HL-60 (cell line): ENCODE measurements at places on chromosomes 13 and 19.
A peak's percentile ranks its signal among the peaks of the same experiment; 100 is the strongest.

DNA sequence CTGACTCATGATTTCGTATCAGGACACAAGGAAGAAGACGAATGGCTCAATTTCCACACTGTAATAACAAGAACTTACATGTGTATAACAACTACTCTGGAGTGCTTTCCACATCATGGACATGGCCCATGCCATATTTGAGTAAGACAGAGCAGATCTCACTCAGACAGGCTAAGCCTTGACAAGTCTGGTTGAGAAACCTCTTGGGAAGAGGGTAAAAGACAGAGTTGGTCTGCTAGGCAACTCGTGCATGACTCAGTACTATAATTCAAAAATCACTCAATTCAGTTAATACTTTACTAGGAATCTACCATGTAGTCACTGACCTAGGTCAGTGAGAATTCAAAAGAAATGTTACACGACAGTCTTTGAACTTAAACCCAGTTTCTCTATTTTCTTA, 5.7 kb upstream of the THSD1 start:
- no peak for DNase-seq

DNA sequence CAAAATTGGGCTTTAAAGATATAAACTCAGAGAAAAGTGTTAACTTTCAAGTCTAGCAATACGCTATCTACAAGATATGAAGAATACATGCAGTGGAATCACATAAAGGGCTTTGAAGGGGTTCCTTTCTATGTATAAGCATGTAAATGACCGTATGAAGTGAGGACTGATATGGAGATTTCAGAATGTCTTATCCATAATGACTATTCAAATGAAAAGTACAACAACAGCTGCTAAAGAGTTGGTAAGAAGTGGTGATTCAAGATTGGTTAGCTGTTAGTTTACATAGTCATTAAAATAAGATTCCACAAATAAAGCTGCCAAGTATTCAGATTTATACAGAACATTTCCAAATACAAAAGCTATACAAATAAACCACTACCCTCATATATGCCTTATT, 153.4 kb upstream of the STARD13 start:
- no peak for DNase-seq

GRCh38 chr13:21879263-21879914, 208.5 kb downstream of the FGF9 start:
- DNase-seq: no peak

- peak; percentile 64 for DNase-seq
Measured at GRCh38 chr19:1271528-1272422, 2.6 kb downstream of the CIRBP start.

- DNase-seq: no peak
Measured at GRCh38 chr13:109773276-109773675, 13.1 kb downstream of the IRS2 start.

DNA sequence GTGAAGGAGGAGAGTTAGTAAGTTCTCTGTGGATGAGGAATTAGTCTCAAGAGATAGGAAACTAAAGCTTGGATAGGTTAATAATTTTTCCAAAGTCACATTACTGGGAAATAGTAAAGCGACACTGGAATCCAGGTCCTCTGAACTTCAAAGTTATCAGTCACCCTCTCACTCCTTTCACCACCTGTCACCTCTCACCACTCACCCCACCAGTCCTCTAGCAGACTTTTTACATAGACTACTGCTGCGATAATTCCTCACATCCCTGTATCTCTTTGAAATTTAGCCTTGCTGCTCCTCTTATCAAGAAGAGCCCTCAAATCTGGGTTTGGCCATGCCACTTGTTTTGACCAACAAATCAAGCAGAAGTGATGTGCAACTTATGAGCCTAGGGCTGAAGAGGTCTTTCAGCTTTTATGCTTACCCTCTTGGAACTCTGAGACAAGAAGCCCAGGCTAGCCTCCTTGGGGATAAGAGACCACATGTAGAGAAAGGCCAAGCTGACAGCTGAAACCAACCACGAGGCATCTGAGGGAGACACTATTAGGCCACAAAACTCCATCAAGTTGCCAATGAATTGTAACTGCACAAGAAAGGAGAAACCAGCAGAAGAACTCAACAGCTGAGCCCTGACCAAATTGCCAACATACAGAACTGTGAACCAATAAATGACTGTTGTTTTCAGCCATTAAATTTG, 41.2 kb downstream of the STARD13 start:
- DNase-seq: no peak

DNA sequence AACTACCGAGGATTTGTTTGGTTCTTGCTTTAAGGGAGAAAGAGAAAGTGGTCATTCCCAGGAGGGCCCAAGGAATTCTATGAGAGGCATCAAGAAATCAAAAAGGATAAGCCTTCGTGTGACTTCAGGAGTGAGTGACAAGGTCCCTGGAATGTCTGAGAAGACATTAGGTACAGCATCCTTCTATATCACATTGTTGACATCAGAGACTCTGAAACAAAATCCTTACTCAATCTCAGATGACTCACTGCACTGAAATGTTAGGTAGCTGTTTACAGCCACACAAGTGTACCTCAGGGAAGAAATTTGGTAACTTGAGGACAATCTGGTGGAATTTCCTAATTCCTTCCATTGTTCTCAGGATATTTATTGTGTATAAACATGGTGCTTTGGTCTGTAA, 7.9 kb upstream of the LGALS14 start:
- no peak for DNase-seq

DNA sequence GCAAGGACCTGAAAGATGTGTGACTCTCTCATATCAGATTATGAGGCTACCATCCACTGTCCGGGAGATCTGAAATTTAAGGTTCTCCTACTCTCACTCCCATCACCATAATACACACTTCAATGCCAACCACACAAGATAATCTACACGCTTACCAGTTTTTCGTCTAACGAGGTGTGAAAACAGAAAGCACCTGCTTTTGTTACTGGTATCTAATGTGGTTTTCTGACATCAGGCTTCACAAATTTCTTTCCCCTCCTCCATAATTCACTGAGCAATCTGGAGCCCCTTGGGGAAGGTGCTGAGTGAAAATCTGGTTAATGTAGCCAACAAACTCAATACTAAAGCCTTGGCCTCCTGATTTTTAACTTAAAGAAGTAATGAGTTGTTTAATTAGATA, 10.1 kb upstream of the LRCH1 start:
- no peak for DNase-seq

- DNase-seq: peak; percentile 85
Measured at GRCh38 chr19:41597600-41598041, 21.7 kb downstream of the CEACAM21 start.

- DNase-seq: no peak
Measured at GRCh38 chr13:27405546-27406134, 18.8 kb upstream of the GTF3A start.

DNA sequence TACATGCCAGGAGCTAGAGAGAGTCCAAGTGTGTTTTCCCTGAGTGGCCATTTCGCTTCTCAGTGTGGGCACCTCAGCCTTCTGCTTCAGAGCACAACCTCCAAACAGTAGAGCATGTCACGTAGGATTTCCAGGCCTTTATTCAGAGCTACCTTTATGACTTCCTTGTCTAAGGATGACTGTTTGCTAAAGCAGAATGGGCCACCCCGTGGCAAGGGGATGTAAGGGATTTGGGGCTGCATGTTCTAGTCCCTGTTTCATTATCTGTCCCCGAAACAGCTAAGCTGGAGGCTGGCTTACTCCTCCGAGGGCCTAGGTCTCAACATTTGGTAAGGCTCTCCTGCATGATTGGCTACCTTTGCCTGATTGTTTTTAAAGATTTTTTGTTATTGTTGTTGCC, 6.0 kb downstream of the RNASEH2B start:
- DNase-seq: no peak

GRCh38 chr19:35828692-35829301, 16.2 kb upstream of the PRODH2 start:
- DNase-seq: peak; percentile 51

DNA sequence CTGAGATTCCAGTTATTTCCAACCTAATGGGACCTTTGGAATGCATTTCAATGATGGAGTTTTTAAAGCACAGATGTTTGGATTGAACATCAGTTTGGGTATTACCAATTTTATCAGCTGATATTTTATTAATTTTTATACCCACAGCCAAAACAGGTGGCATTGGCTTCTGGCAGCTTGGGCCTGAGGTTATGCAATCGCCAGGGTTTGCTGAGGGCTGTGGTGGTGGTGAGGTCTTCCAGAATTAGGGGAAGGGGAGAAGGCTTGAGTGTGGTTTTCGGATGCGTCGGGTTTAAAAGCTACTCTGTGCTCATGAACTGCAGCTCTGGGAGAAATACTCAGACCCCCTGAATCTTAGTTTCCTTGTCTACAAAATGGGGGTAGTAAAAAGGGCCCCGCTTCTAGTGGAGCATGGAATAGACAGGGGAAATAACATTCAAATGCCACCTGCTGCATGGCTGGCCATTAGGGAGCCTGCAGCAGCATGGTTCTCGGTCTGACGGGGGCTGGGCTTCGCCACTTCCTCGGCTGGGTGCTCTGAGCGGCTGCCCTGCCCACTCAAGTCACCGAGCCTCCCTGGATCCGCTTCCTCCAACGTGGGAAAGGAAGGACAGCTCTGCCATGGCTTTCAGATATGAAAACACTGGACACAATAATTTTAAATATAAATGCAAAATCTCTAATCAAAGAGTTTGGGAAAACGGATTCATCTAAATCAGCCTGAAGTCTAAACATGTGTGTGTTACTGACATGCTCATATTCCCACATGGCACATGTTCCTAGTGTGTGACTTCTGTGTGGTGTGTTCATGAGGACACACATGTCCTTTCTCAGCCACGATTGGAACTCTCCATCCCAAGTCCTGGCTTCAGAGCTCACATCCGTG, 35.2 kb downstream of the ADPRHL1 start:
- DNase-seq: peak; percentile 28

DNA sequence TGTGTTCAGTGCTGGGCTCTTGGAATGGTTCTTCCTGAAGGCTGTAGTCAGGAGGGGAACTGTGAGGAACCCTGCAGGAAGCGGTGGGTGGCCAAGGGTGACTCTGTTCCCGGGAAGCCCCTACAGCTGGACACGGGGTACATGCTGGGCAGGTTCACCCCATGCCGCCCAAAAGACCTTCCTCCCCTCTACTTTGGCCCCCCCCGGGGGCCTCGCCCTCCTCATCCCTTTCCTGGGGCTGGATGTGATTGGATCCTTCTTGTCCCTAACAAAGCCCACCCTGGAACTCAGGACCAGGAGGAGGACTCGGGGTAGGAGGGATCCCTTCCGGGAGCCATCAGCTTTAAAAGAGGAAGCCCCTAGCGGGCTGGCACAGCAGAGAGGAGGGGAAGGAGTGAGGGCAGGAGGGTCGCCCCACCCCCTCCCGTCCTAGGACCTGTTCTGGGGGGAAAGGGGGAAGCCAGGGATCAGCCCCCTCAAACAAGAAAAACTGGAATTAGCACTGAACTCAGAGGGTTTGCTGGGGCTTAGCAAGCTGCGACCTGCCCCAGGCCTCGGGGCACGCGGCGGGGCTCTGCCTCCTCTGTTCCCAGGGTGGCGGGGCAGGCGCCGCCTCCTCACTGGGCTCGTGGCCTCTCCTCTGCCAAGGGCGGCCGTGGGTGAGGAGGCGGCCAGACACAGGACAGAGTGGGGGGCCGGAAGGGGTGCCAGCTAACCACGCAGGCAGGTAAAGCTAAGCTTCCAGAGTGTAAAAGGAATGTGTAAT, 4.0 kb downstream of the CEBPA start:
- DNase-seq: peak; percentile 83

GRCh38 chr19:6916952-6917351, 29.6 kb downstream of the ADGRE1 start:
- DNase-seq: no peak

DNA sequence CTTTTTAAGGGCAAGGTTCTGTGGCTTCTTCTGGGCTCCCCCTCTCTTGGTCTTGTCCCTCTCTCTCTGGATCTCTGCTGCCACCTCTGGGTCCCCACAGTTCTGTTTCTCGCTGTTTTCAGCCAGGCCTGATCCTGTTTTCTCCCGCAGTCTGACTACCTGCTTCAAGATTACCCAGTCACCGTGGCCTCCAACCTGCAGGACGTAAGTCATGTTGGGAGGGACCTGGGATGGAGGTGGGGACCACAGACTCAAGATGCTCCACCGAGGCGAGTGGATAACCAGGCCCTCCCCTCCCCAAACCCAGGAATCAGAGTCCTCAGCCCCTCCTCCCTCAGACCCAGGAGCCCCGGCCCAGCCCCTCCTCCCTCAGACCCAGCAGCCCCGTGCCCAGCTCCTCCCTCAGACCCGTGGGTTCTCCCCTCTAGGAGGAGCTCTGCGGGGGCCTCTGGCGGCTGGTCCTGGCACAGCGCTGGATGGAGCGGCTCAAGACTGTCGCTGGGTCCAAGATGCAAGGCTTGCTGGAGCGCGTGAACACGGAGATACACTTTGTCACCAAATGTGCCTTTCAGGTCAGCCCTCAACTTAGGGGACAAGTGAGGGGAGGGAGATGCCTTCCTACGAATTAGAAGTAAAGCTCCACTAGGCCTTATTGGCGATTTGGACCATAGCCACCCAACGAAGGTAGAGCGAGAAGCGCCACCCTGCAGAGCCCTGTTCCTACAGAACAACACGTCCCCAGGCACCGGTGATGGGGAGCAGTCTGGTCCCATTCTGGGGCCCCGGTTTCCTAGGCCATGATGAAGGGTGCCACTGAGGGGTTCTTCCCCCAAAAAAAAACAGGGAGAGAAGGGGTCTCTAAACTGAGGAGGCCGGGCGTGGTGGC, 2.2 kb downstream of the FLT3LG start:
- peak; percentile 60 for DNase-seq

- no peak for DNase-seq
Measured at GRCh38 chr13:90958866-90959265, 388.6 kb upstream of the MIR17HG start.

GRCh38 chr19:19040417-19040816, 7.0 kb downstream of the ARMC6 start:
- no peak for DNase-seq

- DNase-seq: no peak
Measured at GRCh38 chr13:111974341-111974640, 92.7 kb upstream of the SOX1 start.

DNA sequence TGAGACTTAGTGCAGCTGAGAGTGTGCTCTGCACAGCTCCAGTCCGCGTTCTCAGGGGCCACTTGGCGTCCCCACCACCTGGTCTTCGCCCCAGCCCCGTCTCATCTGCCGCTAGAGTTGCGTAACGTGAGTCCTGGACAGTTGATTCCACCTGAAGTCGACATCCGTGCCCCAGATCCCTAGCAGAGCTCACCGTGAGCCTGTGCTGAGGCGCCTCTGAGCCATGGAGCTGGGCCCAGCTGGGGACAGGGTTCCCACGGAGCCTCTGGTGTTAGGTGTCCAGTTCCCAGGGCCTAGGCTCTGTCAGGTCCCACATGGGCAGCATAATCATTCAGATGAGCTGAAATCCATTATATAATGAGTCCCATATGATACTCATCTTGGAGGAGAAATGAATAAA, 147.1 kb upstream of the SOX1 start:
- DNase-seq: no peak

GRCh38 chr13:101140087-101140770, 276.1 kb downstream of the NALCN start:
- DNase-seq: no peak

- DNase-seq: no peak
Measured at GRCh38 chr13:33723365-33723764, 94.6 kb upstream of the RFC3 start.
